ENCODE measurements at places on chromosomes 7 and 10.

DNA sequence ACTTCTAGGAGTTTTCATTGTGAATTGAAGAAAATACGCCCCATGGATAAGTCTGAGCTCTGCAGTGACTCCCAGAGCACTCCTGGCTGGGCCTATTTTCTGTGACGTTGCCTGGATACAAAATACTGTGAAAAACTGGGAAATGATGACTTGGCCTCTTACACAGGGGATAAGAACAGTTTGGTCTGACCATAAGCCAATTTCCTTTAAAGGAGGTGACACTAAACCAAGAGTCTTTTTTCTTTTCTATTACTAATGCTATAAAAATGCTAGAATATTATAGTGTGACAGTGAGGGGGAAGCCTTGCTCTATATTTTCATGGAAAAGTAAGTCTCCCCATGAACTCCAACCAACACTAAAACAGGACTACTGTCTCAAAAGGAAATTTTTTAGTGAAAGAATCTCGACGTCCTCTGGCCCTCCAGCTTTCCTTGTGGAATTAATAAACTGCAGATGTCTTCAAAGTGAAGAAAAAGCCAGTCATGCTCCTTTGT is 45.5 kb downstream of the MYOF start:
- DNase-seq, result no peak

GRCh38 chr10:11910102-11910501 is 86.9 kb downstream of the PROSER2 start:
- no peak for DNase-seq

GRCh38 chr10:104824380-104825006 is 183.4 kb downstream of the SORCS3 start:
- no peak for DNase-seq

DNA sequence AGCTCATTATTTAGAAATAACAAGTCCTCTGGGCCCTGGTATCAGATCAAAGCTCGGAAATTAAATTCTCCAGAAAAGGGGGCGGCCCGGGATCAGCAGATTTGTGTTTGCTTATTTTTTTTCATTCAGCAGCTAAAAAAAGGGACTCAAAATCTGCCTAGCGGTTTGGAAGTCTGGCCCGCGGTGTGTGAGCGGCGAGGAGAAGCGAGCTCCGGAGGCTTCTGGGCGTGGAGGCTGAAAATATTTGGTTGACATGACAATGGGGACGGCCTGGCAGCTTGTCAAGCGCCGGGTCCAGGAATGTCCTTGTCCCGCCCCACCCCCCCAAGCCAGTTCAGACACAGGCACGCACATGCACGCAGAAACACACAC is 43.4 kb downstream of the FOXL3 start:
- DNase-seq, result no peak

DNA sequence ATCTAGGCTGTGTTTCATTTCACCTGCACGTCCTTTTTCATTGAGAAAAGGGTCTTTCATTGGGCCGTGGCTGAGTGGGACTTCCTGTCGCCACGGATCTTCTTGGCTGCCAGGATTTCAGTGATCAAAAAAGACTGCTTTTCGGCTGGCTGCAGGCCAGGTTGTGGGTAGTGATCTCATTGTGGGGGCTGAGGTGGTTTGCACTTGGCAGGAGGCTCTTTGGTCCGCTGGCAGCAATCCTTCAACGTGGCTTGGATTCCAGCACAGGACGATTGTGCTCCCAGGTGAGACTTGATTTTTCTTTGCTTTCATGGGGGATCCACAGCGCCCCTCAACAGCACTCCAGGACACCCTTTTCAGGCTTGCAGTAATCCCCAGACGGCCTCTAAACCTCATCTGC is 29.0 kb upstream of the ZNF273 start:
- DNase-seq, result no peak

DNA sequence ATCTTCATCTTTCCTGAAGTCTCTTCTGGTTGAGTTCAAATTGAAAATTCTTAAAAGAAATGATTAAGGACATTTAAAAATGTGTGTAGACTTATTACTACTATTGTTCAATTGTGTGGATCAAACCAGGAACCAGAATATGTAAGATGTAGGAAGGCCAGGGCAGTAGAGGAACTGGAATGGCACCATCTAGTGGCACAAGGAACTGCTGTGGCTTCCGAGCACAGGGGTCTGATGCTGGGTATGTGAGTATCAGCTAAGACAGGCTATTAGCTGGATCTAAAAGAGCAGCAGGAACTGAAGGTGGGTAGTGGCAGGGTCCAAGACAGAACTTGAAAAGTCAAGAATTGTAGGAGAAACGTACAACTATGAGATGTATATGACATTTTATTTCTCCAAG is 247.3 kb downstream of the SEMA3A start:
- no peak for DNase-seq

DNA sequence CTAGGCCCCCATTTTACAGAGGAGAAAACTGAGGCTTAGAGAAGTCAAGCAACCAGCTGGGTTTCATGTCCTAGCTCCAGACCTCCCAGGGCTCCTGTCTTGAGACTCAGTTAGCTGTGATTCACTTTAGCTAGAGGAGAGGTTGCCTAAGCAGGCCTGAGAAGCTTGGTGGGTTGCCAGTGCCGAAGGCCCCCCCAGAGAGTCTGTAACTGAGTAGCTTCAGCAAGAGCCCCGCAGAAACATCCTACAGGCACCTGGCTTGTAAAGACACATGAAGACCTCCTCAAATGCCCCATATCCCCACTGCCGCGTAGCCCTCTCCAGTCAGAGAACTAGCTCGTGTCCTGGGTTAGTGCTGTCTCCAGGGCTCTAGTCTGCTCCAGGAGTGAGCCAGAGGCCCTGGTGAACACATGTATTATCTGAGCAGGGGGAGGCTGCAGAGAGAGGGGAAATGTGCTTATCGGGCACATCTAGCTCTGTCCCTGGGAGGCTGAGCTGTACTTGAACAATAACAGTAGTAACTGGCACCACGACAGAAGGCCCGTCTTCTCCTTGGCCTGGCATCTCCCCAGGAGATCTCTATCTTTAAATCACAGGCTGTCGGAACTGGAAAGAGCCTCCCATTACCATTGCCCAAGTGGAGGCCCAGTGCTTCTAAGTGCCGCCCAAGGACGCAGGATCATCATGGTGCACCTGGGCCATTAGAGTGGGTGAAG is 28.9 kb downstream of the UNC5B start:
- DNase-seq, result no peak

GRCh38 chr7:102211590-102212550 is 74.8 kb upstream of the SH2B2 start:
- DNase-seq, result no peak

DNA sequence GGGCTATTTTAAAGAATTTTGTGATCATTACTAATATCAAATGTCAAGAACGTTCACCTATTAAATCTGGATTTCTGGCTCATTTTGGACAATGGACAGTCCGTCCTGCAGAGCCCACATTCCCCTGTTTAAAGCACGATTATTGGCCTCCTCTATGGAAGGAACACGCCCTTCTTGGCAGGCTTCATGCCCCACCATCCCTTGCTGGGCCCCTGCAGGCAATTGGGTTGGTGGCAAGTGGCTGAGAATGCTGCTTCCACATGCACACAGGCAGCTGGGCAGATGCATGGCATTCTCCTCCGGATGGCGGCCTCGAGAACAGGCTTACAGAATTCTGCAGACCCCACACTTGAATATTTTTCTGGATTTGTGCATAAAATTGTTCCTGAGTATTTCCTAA is 305.8 kb upstream of the MKI67 start:
- DNase-seq, result no peak

DNA sequence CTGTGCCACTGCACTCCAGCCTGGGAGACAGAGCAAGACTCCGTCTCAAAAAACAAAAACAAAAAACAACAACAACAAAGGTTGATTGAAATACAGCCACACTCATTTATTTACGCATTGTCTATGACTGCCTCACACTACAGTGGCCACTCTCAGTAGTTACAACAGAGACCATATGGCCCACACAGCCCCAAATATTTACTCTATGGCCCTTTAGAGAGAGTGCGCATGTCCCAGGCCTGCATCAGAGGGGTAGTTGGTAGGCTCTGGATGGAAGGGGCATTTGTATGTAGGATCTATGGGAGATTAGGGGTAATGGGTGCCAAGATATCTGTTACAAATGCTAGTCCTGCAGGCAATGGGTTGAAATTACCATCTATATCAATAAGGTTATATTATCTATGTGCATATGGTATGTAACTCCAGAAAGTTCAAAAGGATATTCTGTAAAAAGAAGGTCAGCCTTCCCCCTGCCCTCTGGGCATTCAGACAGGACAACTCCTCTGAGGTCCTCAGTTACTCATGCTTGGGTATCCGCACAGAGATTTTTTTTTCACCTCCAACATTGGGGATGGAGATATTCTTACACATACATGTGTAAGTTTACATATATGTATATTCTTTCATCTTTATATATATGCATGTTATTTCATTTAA is 56.3 kb downstream of the DENND2A start:
- no peak for DNase-seq

DNA sequence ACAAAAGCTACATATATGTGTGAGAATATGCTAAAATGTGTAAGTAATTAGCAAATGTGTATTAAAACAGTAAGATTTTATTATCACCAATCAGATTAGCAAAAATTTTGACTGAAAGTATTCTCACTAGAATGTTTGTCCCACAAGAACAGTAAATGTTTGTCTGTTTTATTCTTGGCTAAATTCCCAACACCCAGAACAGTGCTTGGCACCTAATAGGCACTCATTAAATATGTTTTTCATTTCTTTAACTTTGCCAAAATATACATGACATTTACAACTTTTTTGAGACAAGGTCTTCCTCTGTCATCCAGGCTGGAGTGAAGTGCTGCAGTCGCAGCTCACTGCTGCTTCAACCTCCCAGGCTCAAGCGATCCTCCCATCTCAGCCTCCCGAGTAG is 143.6 kb downstream of the EBF3 start:
- no peak for DNase-seq

DNA sequence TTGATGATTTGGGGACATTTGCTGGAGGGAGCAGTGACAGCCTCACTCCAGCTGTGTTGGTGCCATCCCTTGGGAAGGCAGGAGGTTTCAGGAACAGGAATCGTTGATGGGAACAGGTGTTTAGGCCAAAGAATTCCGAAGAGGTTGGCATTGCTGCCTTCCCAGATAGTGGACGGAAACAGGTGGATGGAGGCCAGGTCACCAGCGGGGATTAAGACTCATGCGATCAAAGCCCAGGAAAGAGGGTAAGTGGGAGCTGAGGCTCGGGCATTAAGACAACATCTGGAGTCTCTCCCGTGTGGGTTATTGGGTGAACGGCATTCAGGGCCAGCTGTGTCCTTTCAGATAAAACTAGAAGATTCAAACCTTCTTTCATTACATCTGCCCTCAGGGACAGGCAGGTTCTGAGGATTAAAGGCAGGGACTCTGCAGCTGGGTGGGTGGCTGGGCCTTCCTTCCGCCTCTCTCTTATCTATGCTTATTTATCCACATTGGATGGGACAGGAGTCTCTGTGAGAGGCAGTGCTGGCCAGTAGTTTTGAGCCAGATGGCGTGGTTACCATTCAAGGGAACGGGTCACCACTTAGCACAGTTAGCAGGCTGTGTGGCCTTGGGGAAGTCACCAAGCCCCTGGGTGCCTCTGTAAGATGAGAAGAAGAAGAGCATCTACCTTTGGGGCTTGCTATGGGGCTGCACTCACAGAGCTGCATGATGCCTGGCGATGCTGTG is 67.6 kb downstream of the INSIG1 start:
- DNase-seq, result no peak

- no peak for DNase-seq
These were observed 581 bp downstream of the FAM3C start for GRCh38 chr7:121395494-121395960.

GRCh38 chr10:124878457-124878739 is 63.5 kb upstream of the ZRANB1 start:
- DNase-seq, result no peak

DNA sequence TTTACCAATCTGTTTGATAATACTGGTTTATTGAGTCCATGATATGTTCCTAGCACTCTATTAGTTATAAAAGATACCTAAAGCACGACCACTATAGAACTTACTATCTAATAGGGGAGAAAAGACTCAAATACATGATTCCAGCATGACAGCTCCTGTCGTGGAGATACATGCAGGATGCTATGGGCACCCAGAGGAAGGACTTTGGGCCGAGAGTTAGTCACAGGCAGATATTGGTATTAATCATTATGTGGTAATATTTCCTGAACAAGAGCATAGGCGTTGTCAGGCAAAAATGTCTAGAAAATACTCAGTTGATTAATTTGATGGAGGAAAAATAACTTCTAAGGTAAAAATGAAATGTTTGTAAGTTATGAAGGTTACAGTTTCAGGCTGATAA is 31.8 kb downstream of the CNNM2 start:
- no peak for DNase-seq

GRCh38 chr7:143256932-143257331 is 6.3 kb upstream of the GSTK1 start:
- no peak for DNase-seq

DNA sequence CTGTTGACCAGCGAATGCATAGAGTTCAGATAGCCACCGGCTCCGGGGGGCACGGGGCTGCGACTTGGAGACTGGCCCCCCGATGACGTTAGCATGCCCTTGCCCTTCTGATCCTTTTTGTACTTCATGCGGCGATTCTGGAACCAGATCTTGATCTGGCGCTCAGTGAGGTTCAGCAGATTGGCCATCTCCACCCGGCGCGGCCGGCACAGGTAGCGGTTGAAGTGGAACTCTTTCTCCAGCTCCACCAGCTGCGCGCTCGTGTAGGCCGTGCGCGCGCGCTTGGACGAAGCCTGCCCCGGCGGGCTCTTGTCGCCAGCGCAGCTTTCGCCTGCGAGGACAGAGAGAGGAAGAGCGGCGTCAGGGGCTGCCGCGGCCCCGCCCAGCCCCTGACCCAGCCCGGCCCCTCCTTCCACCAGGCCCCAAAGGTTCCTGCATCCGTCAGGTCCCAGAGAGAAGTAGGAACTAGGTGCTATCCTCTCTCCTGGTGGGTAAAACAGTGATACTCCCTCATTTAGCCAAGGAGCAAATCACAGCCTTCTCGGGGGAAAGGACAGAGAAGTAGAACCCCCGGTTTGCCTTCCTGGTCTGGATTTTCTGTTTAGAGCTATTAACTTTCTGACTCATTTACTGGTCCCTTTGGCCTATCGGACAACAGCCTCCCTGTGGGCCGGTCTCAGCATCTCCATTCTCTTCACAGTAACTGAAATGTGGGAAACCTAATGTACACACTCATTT is 6.1 kb upstream of the HOXA2 start:
- DNase-seq, result no peak

DNA sequence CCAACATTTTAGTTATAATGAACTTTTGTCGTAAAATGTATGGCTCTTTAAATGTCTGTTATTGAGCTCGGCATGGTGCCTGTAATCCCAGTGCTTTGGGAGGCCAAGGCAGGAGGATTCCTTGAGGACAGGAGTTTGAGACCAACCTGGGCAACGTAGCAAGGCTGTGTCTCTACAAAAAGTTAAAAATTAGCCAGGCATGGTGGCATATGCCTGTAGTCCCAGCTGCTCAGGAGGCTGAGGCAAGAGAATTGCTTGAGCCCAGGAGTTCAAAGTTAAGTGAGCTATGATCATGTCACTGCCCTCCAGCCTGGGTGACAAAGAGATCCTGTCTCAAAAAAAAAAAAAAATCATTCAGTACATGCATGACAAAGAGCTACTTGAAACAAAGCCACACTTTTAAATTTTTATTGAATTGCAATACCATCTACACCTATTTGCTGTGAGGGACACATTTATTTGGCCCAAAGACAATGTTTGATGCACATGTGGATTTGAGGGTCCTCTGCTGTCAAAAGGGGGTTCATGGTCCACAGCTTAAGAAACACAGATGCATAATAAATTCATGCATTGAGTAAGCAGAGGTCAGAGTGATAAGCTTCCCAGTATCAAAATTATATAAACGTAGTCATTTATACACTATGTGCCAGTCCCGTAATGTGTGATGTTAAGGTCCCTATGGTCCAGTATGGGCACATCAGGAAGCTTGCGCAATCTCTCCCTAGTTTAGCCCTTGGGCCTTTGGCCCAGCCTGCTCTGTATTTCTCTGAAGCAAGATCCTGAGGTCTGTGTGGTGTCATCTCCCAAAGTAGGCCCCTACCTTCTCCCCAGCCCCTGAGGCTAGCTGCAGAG is 4.4 kb upstream of the MALSU1 start:
- no peak for DNase-seq

Measured in stimulated activated CD4-positive, alpha-beta T cell treated with anti-CD3 and anti-CD28 coated beads, TNF-alpha, amount 100 ng/mL, for 1 hour (primary cell).